ENCODE measurements at places on chromosomes 12 and 14. TPM values are rescaled to one million over a fixed set of nuclear protein-coding genes. Genes with fewer than 3 reads are reported as not detected.

The WNT5B gene
- total RNA-seq: 3.9 TPM

The LBHD2 gene
- total RNA-seq: not detected

The PIANP gene
- total RNA-seq: not detected

The LIN7A gene
- total RNA-seq: 12.8 TPM

The TPPP2 gene
- not detected for total RNA-seq

The RILPL2 gene
- total RNA-seq: 11.8 TPM

GRCh38 chr12:5623411-5623810 is 191.5 kb downstream of the NTF3 start:
- no peak overlapping the region for H3K4me3 ChIP-seq
- no peaks in the 10 kb centered on the region for H3K4me1 ChIP-seq
- no peaks in the 10 kb centered on the region for H3K36me3 ChIP-seq
- DNase-seq: no peak
- no peak overlapping the region for H3K27ac ChIP-seq
- H3K27me3 ChIP-seq: peaks cover 4% of the 10 kb centered on the region

DNA sequence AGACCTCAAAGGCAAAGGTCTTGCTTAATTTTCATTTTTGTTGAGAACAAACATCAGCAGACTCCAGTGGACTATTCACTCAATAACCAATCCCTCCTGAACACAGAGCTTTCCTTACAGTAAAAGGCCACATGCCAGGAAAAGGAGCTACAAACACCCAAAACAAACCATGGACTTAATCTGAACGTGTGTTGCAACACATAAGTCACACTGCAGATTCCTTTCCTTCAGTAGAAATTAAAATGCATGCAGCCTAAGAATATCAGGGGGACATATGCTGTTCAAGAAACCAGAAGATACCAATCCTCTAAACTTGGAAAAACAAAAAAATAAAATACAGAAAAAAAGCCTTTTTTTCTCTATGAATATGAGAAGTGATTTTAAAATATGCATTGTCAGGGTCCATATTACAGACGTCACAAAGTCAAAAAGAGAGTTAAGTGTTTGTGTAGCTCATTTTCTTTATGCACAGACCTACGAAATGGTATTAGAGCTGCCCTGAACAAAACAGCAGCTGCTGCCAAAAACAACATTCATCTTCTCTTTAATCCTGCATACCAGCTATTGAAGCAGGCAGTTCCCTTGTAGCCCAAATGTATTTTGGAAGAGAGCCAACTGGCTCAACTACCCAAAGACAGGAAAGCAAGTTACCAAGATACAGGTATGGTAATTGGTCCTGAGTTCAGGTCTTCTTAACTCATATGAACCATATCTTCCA is 26.2 kb downstream of the KITLG start:
- DNase-seq: no peak
- H3K27ac ChIP-seq: peak overlapping the region; percentile 60
- H3K36me3 ChIP-seq: no peaks in the 10 kb centered on the region
- peaks cover 14% of the 10 kb centered on the region for H3K4me1 ChIP-seq
- no peak overlapping the region for H3K4me3 ChIP-seq
- no peaks in the 10 kb centered on the region for H3K27me3 ChIP-seq

DNA sequence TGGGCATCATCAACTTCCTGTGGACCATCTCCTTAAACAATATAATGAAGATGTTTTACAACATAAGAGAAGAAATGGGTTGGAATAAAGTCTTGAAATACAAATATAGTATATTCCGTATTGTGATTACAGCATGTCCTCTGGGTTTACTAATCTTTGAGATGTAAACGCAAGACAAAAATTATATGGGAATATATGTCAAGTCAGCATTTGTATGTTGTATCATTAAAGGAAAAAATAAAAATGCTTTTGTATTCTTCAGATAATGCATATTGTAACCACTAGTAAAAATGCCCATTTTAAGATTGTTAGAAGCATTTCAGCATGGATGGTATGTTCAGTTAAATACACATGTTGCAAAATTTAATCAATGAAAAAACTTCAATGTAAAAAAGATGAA is 893.3 kb downstream of the FLRT2 start:
- no peaks in the 10 kb centered on the region for H3K36me3 ChIP-seq
- no peak overlapping the region for H3K4me3 ChIP-seq
- H3K27ac ChIP-seq: no peak overlapping the region
- no peak for DNase-seq
- H3K27me3 ChIP-seq: no peaks in the 10 kb centered on the region
- H3K4me1 ChIP-seq: no peaks in the 10 kb centered on the region

DNA sequence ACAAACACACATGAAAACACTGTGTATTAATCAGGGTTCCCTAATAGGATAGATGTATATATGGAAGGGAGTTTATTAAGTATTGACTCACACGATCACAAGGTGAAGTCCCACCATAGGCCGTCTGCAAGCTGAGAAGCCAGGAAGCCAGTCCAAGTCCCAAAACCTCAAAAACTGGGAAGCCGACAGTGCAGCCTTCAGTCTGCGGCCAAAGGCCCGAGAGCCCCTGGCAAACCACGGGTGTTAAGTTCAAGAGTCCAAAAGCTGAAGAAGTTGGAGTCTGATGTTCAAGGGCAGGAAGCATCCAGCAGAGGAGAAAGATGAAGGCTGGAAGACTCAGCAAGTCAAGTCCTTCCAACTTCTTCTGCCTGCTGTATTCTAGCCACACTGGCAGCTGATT is 1085.0 kb upstream of the TMEM132C start:
- H3K27ac ChIP-seq: no peak overlapping the region
- no peaks in the 10 kb centered on the region for H3K36me3 ChIP-seq
- DNase-seq: no peak
- no peaks in the 10 kb centered on the region for H3K27me3 ChIP-seq
- no peaks in the 10 kb centered on the region for H3K4me1 ChIP-seq
- H3K4me3 ChIP-seq: peak overlapping the region; percentile 14

DNA sequence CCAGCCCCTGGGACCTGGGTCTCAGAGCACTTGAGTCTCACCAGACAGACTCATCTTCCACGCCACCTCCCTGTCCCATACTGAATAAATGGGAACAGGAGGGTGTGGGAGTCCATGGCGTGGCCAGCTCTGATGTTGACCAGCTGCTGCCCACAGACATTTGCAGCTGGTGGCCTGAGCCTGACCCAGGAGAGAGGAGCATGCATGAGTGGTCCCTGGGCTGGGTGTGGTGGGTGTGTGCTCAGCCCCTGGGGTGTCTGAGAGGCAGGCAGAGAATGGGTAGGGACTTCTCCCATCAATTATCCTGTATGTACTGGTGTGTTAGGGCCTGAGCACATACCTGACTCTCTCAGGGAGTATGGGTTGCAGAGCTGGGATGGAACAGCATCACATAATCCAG is 49.3 kb downstream of the SLC24A4 start:
- DNase-seq: no peak
- H3K27me3 ChIP-seq: no peaks in the 10 kb centered on the region
- H3K27ac ChIP-seq: no peak overlapping the region
- no peaks in the 10 kb centered on the region for H3K36me3 ChIP-seq

DNA sequence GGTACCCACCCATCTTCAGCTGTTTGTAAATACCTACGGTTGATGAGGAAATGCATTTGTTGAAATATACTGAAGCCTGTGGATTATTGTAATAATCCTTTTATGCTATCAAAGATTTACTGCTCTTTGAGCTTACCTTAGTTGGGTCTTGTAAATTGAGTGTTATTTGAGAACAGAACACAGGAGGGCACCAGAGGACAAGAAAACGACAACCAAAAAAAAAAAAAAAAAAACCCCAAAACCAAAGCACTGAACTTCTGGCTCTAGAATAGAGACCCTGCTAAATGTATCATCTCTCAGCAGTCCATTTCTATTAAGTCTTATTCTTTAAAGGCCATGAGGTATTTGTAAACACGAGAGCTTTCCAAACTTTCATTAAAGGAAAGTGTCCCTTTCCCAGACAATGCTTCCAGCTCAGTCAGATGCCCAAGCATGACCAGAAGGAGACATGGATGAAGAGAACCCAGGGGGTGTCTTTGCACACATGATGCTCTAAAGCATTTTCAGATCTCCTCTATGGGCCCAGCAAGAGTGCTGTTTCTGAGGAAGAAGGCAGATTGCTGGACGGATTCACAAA is 763.9 kb downstream of the NRXN3 start:
- H3K27ac ChIP-seq: no peak overlapping the region
- no peak overlapping the region for H3K4me3 ChIP-seq
- H3K27me3 ChIP-seq: no peaks in the 10 kb centered on the region
- H3K4me1 ChIP-seq: no peaks in the 10 kb centered on the region

DNA sequence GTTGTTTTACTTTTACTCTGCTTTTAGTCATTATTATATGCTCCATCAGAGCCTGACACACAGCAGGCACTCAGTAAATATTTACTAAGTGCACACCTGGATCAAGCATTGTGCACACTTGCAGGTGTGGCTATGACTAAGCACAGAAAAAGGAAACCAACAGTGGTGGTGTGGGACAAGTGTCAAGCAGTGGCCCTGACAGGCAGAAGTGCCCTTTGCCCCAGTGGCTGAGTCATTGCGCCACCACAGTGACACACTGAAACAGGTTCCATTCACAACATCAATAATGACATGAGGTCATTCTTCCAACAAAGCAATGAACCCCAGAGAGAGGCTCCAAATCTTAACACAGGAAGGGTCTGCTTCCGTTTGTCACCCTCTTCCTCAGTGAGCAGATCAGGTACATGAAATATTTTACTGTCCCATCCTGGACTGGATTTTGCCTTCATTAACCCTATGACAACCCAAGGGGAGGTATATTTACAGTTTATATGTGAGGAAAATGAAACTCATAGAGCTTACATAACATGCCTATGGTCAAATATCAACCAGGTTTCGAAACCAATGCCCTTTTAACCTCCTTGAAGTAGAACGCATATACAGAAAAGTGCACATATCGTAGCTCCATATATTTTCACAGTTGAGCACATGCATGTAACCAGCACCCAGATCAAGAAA is 82.6 kb upstream of the GTF2A1 start:
- no peaks in the 10 kb centered on the region for H3K36me3 ChIP-seq
- H3K4me3 ChIP-seq: no peak overlapping the region
- H3K27ac ChIP-seq: no peak overlapping the region

DNA sequence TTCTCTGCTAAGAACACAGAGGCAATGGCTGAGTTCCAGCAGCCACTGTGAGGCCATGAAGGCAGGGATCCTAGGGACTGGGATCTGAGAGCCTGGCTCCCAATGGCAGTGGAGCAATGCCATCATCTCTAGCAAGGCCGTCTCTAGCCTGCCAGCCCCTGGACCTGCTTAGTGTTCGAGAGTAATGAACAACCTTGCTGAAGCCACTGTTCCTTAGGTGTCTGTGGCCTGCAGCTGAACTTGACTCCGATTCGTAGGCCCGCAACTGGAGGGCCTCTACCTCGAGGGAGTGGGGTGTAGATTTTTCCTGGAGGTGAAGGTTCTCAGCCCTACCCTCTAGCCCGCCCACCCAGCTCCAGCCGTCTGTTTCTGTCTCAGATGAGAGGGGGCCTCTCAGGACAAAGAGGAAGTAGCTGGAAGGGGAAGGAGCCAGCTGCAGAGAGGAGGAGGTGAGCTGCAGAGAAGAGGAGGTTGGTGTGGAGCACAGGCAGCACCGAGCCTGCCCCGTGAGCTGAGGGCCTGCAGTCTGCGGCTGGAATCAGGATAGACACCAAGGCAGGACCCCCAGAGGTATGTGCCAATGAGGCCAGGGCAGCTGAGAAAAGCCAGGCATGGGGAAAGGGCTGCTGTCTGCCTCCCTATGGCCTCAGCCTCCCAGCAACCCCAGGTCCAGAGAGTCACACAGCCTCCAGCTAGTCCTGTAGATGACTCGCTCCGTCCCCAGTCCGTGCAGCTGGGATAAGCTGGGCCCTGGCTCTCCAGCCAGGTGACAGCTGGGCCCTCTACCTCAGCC is at the start of gene PLD4:
Gene PLD4 (plus strand): TSS at position 459 of the 793 bp plus-strand sequence. CDS start 2,262 bp downstream, outside the sequence.
- H3K4me1 ChIP-seq: no peaks in the 10 kb centered on the region
- no peak for DNase-seq
- no peak within 1 kb of the TSS for H3K4me3 ChIP-seq

GRCh38 chr14:69999261-69999674 is 120.1 kb downstream of the SMOC1 start:
- DNase-seq: peak; percentile 49
- no peak overlapping the region for H3K4me3 ChIP-seq
- H3K4me1 ChIP-seq: no peaks in the 10 kb centered on the region

DNA sequence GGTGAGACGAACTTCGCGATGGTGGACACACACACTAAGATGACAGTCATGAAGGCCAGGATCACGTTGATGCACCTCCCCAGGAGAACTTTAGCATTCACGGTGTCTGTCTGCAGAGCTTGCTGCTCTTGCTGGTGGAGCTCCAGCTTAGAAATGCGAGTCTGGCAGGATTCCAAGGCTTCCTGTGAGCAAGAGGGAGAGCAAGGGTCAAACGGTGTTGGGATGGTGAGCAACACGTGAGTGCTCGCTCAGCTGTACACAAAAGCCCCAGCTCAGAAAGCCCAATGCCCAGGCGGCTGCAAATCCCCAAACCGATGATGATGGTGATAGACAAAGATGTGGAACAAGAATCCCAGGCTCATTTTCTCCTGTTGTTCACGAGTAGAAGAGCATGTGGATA is 78.8 kb downstream of the TMCC3 start:
- H3K27me3 ChIP-seq: no peaks in the 10 kb centered on the region
- no peak overlapping the region for H3K27ac ChIP-seq
- H3K4me1 ChIP-seq: no peaks in the 10 kb centered on the region
- DNase-seq: no peak
- H3K4me3 ChIP-seq: no peak overlapping the region

DNA sequence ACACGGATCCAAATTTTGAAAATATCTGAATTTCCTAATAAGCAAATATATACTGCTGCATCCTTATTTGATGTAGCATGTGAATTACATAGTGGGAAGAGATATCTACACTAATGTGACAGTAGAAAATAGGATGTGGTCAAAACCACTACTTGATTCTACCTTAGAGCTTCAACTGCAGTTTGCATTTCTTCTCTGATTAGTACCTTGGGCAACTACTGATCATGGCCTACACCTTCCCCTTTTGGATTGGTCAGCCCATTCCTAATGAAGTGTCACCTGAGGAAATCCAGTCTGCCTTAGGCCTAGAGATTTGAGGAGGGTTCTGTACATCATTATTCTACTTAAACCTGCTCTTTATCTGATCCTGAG is 10.7 kb downstream of the LLPH start:
- H3K4me3 ChIP-seq: no peak overlapping the region
- no peaks in the 10 kb centered on the region for H3K4me1 ChIP-seq
- DNase-seq: no peak
- no peaks in the 10 kb centered on the region for H3K27me3 ChIP-seq

All from breast epithelium (tissue), 4 donors.